ENCODE measurements at places on chromosomes 5 and 9.

DNA sequence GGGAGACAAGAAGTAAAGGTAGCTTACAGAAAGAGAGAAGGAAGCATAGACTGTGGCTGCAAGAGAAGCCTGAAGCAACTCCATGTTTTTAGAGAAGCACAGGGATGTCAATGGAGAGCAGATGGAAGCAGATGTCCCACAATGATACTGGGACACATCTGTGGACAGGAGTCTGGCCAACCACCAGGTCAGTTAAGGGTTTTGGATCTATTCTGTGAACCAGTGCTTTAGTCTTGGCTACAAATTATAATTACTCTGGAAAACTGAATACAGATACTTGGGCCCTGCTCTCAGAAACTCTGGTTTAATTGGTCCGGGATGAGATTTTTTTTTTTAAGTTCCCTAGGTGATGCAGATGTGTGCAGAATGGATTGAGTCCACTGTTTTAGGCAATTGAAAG is 592.8 kb downstream of the CSNK1G3 start:
- no peak for DNase-seq

- DNase-seq: no peak
Measured at GRCh38 chr9:13915591-13916301, 398.2 kb downstream of the NFIB start.

- no peak for DNase-seq
Measured at GRCh38 chr9:133334161-133334560, 1.8 kb downstream of the SURF6 start.

DNA sequence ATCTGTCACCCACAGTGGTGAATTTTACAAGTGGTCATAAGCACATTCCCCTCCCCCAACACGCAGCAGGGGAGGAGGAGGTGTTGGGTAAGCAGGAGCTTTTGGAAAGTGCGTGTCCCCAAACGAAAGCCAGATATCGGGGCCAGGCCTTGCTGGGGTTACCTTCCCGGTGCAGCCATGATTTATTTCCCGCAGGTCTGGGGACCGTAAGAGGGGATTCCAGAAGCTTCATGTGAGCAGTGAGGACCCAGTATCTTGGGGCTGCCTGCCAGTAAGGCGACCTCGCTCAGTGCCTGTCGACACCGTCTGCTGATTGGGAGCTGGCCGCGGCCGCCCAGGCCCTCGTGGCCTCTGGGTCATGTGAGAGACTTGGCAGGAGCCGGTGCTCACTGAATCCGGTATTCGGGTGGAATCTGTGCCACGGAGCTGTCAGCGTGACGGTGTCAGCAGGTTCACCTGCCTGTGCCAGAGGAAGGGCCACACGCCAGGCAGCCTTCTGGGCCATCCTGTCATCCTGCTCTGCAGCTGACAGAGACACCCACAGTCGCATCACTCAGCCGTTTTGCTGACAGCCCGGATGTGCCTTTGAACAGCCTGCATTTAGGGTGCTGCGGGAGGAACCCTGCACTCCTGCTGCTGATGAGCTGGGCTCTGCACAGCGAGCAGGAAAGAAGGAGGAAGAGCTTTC is 37.3 kb downstream of the SEC61B start:
- no peak for DNase-seq

GRCh38 chr9:96031916-96032534 is 156.5 kb downstream of the ERCC6L2 start:
- no peak for DNase-seq

- no peak for DNase-seq
Measured at GRCh38 chr9:113566712-113567071, 103.2 kb downstream of the RGS3 start.

DNA sequence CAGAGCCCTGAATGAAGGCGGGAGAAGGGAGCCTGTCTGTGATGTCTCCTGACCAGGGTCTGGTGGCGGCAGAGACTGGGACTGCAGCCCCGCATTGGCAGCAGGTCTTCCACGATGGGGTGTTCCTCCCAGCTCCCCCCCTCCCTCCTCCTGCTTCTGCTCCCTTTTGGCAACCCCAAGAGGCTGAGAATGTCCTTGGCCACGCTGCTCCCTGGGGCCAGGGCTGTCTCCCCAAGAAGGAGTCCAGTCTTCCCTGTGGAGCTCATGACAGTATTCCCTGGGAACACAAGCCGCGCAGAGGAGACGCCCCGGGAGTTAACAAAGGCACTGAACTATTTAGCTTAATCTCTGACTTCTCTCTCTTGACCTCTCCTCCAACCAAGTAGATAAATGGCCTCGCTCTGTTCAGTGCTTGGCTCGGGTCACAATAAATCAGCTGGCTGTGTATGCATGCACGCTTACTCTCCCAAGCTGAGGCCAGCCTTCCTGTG is 84.0 kb upstream of the NEURL1B start:
- no peak for DNase-seq

- no peak for DNase-seq
Measured at GRCh38 chr9:134976403-134976802, 58.7 kb upstream of the FCN1 start.

- DNase-seq: no peak
Measured at GRCh38 chr9:76162751-76163500, 231.3 kb downstream of the RFK start.

GRCh38 chr5:158819840-158820620 is 279.7 kb downstream of the EBF1 start:
- no peak for DNase-seq

GRCh38 chr5:95900383-95900958 is 61.2 kb downstream of the ELL2 start:
- DNase-seq: no peak

DNA sequence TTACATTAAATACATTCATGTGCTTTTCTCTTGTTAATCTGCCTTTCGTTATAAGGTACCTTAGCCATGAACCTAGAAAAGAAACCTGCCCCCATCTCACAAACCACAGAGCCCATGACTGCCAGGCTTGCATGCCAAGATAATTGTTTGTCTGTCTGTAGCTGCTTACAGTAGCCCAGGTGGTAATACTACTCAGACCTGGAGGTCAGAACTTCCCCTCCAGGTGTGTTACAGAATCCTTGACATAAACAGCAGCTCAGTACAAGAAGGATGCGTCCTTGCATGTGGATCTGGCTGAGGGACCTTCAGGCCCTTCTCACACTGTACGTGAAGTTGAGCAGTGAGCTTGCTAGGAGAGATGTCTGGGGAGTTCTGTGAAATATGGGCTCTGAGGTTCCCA is 291.4 kb downstream of the CSNK1G3 start:
- DNase-seq: no peak

DNA sequence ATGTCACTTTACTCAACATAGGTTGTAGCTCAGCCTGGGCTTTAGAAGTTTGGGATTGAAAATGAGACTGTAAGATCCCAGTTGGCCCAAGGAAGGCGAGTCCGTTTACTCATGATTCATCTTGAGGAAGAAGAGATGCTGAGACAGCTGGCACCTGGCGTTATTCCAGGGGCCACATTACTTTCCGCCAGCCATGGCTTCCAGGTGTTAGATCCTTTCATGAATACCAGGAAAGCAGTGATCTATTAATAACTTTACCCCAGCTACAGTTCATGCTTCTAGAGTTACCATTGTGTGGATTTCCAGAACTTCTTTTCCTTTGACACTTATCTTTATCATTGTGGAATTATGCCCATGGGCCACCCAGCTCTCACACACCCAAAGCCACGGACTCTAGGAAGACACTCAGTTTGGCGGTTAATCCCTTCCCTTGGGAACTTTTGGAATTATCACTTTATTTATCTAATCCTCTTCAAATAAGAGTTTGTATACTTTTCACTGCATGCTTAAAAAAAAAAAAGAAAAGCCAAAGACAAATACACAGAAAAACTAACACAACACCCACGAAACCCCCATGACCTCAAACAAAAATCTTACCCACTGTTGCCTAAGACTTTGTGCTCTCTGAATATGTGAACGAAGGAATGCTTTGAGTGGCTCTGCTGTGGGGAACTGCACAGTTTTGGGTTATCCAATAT is 26.9 kb downstream of the RAI14 start:
- DNase-seq: no peak

Data from GM19239 (cell line).